ENCODE measurements at places on chromosomes 4 and X.

DNA sequence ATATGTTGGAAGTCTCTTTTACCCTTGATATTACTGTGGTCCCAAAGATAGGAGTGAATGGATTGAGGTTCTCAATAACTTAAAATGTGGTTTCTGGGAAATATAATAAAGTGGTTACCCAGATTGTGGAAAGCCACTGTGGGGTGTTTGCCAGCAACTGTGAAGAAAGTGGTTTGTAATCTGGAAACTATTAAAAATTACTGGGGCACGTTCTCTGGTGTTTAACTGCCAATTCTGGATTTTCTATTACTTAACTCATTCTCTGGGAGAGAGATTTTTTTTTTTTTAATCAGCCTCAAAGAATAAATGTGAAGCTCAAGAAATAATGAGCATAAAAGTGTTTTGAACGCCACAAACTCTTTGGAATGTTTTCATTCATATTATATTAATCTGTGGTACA lies 4.9 kb upstream of the CXCL6 start:
- no peak for DNase-seq

- DNase-seq: no peak
Measured at GRCh38 chr4:67328018-67328278, 217.4 kb downstream of the CENPC start.

DNA sequence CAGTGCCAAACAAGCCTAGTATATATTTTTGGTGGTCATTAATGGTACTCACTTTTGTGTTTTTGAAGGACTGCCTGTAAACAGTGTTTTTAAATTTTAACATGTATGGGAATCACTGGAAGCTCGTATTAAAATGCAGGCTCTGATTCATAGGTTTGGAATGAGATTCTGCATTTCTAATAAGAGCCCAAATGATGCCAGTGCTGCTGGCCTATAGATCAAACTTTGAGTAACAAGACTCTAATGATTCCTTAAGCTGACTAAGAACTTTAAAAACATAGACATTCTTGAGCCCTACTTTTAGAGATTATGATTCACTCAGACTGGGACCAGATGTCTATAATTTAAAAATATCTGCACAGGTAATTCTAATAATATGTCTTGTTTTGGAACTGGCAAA lies 823.2 kb upstream of the LCORL start:
- no peak for DNase-seq

- DNase-seq: no peak
Measured at GRCh38 chr4:185853841-185854240, 41.8 kb upstream of the SORBS2 start.

DNA sequence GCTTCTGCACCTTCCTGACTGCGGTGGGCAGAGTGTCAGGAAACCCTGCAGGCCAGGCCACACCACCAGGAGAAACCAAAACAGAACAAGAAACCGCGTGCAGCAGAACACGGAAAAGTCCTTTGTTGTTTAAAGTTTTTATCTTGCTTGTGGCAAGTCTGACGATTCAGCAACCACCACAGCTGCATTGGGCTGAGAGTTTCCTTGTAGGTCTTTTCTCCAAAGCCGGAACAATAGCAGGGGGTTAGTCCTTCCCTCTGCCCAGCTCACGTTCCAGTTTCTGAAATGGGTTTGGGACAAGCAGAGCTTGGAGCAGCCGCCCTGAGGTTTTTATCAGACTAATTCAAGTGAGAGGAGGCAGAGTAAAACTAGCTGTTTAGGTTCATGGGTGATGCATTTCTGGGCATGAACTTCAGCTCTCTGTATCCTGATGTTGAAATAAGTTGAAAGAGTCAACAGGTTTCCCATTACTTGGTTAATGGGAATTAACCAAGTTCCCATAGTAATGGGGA lies 216.9 kb downstream of the PTTG2 start:
- DNase-seq: no peak

GRCh38 chrX:1416965-1417760 lies 25.2 kb upstream of the SLC25A6 start:
- DNase-seq: no peak

GRCh38 chrX:12890467-12890866 lies 16.0 kb upstream of the TLR8 start:
- no peak for DNase-seq

DNA sequence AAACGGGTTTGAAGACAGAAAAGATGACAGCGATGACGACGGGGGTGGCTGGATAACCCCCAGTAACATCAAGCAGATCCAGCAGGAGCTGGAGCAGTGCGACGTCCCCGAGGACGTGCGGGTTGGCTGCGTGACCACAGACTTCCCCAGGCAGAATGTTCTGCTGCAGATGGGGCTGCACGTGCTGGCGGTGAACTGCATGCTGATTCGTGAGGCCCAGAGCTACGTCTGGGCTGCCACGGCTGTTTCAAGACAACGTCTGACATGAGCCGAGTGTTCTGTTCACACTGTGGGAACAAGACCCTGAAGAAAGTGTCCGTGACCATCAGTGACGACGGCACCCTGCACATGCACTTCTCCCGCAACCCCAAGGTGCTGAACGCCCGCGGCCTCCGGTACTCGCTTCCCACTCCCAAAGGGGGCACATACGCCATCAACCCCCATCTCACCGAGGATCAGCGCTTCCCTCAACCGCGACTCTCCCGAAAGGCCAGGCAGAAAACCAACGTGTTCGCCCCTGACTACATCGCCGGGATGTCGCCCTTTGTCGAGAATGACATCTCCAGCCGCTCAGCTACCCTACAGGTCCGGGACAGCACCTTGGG lies 319.2 kb upstream of the SLC7A11 start:
- DNase-seq: no peak

DNA sequence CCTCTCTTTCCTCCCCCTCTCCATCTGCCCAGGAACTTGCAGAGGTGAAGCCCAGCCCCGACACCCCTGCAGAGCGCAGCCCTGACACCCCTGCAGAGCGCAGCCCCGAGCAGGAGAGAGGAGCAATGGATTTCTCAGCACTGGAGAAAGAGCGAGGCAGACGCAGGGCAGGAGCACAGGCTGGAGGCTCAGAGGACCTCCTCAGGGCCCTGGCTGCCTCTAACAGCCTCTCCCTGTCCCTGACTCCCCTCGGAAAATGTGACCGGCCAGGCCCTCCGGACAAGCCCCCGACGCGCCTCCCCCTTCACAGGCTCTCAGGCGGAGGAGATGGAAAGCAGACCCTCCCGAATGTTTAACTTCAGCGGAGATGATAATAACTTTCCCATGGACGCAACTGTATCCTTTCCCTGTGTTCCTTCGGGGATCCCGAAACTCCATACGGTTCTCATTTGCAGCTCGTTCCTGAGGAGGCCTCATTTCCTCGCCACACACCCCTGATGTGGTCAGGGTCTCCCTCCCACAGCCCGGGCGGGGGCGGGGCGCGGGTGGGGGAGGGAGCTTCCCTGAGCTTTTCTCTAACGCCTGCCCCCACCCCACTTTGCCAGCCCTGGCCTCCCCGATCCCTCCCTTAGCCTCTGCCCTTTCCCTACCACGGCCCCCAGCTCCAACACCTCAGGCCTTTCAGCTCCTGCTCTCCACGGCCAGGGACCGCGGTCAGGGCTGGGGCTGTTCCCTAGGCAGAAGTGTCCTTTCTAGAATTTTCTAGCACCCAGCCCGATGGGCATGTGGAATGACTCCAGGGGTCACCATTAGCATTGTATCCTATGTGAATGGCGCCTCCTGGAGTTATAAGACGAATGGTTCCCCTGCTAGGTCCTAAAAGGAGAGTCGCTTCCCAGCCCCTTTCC lies 201.1 kb upstream of the BCOR start:
- no peak for DNase-seq

DNA sequence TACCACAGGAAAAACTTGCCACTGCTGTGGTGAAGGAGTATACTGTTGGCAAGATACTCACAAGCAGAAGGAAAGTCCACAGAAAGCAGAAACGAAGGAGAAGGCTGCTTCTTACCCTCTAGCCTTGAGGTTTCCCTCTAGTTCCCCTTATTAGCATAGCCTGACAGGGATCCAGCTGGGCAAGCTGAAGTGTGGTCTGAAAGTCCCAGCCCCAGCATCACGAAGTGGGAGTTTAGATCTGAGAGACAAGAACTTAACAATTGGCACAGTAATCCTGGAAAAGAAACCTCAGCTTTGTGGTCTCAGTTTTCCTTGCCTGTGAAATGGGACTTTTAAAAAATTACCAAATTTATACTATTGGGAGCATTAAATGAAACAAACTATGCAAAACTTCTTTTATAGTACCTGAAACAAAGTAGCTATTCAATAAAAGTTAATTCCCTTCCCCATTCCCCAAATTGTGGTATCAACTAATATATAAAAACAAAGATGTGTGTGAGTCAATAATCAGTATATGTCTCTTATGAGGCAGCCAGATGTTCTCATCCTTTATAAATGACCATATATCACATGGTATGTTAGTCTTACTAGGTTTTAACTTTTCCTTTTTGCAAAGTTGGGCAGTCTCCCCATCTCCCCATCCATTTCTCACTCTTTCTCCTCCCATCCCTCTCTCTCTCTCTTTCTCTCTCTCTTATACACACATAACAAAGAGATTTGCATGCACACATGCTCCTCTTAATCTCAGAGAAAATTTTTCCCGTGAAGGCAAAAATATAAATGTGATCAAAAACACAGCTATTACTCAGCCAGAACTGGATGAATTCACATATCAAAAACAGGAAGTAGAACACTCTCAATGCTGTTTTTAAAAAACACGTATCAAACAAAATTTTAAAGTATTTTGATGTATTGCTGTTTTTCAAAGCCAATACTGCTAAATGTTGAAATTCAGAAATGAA lies 57.8 kb downstream of the SCFD2 start:
- DNase-seq: no peak
